Chondrocyte (in vitro differentiated cells): ENCODE measurements at places on chromosomes 7 and 10.

DNA sequence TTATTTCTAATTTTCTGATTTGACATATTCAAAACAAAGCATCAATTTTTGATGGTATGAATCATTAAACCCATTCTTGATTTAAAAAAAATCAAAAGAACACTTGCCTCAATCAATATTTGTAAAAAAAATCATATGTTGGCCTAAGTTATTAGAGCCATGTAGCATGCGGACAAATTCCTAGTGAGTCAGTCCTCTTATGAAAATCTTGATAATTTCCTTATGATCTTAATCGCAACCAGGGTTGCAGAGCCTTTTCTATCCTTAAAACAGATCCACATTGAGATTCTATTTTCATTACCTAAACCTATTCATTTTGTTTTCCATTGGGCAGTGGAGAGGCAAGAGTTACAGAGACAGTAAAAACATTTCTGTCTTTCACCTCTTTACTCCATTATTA is 203.2 kb downstream of the ARL4A start:
- no peak for DNase-seq

GRCh38 chr7:106644999-106645398 is 16.0 kb downstream of the CCDC71L start:
- DNase-seq: no peak

DNA sequence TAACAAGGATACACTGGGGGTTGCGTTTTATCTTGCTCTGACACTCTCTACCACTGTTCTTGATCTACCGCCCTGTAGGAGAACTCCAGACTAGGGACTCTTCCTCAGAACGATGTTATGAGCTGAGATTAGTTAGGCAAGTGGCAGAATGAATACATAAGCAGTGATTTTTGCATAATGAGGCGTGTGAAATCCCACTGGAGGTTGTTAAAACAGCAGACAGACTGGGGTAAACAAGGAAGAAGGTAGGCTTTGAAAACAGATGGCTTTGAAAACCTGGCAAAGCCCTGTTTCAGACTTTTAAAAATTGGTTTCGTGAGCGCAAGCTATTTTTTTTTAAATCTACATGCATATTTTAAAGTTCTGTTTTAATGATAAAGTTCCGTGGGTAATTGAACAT is 785.2 kb downstream of the TYW1 start:
- no peak for DNase-seq

DNA sequence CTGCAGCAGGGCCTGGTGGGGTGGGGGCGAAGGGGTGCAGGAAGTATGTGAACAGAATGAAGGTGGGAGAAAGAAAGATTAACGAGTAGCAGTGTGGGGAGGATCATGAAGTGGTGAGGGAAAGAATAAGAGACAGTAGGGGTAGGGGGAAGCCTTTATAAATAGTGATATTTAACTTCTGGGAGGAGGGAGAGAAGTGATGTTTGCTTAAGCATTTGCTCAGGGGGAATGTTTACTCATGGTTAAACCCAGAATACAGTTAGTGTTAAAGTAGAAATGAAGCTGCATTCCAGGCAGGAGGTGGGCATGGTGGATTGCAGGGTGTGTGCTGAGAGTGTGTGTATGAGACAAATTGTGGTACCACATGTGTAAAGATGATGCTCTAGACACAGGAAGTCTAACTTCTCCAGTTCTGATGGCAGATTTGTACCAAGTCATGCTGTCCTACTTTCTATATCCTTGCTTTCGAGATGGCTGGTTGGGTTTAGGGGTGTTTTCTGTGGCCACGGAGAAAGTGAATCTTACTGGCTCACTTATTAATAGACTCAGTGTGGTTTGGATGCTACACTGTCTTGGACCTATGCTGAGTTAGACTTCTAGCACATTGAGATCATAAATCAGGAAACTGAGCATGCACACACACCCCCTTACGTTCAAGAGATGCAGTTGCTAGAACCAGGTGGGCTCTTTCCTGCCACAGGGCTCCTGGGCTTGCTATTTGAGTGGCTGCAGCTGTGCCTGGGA is 10.6 kb upstream of the DNMBP start:
- no peak for DNase-seq

- DNase-seq: no peak
Measured at GRCh38 chr10:102335184-102335583, 60.3 kb upstream of the NFKB2 start.

DNA sequence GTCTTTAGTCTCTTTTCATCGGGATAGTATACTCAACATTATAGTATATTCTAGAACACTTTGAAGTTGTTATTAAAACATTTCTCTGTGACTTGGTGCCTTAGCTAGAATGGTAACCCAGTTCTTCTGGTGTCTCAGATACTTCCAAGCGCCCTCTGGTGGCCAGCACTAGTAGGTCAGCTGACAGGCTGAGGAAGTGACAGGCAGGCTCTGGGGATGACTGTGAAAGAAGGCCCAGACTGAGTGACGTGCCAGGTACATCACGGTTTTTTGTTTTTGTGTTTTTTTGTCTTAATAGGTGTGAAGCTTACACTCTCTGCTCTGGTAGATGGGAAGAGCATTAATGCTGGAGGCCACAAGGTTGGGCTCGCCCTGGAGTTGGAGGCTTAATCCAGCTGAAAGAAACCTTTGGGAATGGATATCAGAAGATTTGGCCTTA is 5.1 kb downstream of the COMTD1 start:
- no peak for DNase-seq

DNA sequence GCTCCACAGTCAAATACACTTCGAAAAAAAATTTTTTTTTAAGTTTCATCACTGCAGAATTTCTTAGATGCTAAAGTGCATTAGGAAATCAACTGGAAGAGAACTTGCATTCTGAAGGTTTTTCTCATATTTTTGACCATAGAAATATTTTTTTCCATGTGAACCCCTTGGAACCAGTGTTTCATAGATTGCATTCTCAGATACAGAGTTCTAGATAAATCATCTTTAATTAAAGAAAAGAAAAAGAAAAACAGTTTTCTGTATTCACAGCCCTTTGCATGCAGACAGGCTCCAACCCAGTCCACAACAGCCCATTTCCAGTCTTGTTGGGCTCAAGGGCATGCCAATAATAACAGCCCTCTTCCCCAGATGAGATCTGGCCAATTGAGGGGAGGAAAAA is 75.5 kb upstream of the RPA3 start:
- DNase-seq: no peak

DNA sequence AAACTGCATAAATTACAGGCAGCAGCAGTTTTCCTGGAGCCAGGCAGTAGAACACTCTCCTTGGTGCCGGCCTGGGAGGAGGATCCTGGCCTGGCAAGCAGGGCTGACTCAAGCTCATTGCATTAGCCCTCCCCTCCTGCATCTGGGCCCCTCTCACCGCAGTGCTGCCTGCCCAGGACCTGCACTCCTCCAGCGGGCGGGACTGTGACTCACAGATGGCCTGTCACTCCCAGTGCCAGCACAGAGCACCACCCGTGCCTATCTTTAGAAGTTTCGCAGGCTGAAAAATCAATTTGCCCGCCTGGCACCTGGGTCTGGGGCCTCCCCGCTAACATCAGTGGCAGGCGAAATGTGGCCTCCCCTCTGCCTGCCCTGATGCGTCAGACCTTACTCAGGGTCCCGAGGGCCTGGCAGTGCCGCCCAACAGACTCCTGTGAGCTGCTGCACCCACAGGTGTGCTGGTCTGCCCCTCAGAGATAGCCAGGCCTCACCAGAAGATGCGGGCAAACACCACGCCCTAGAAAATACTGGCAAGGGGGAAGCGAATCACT is 123.8 kb downstream of the KCNMA1 start:
- no peak for DNase-seq

- DNase-seq: no peak
Measured at GRCh38 chr7:139869886-139870285, 40.8 kb downstream of the TBXAS1 start.

DNA sequence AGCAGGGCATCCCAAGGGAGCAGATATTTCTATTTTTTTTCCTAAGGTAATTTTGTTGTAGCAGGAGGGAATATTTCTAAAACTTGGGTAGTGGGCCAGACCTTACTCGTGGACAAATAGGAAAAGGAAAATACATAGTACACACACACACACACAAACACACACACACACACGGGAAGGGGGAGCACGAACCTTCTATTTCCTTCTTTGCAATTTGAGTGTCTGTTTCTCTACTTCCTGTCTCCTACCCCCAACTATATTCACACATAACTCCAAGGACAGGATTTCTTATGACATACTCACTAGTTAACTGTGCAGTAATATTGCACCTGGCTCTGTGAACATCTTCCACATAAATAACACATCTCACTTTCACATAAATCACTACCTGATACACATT is 4.4 kb downstream of the LDB1 start:
- no peak for DNase-seq

- DNase-seq: peak; percentile 36
Measured at GRCh38 chr7:116075351-116076145, 45.0 kb upstream of the TFEC start.

GRCh38 chr10:126738001-126738400 is 67.5 kb upstream of the C10orf90 start:
- no peak for DNase-seq

- no peak for DNase-seq
Measured at GRCh38 chr7:139887992-139888481, 59.0 kb downstream of the TBXAS1 start.

GRCh38 chr10:98295401-98295811 is 27.4 kb upstream of the LOXL4 start:
- no peak for DNase-seq

- DNase-seq: no peak
Measured at GRCh38 chr7:82263920-82264782, 179.4 kb downstream of the CACNA2D1 start.

- peak; percentile 68 for DNase-seq
Measured at GRCh38 chr7:45122975-45123860, 11.7 kb upstream of the TBRG4 start.
